ENCODE measurements at places on chromosomes 7 and 10.

- DNase-seq = no peak
Measured at GRCh38 chr10:51090190-51090589, 15.9 kb downstream of the PRKG1 start.

DNA sequence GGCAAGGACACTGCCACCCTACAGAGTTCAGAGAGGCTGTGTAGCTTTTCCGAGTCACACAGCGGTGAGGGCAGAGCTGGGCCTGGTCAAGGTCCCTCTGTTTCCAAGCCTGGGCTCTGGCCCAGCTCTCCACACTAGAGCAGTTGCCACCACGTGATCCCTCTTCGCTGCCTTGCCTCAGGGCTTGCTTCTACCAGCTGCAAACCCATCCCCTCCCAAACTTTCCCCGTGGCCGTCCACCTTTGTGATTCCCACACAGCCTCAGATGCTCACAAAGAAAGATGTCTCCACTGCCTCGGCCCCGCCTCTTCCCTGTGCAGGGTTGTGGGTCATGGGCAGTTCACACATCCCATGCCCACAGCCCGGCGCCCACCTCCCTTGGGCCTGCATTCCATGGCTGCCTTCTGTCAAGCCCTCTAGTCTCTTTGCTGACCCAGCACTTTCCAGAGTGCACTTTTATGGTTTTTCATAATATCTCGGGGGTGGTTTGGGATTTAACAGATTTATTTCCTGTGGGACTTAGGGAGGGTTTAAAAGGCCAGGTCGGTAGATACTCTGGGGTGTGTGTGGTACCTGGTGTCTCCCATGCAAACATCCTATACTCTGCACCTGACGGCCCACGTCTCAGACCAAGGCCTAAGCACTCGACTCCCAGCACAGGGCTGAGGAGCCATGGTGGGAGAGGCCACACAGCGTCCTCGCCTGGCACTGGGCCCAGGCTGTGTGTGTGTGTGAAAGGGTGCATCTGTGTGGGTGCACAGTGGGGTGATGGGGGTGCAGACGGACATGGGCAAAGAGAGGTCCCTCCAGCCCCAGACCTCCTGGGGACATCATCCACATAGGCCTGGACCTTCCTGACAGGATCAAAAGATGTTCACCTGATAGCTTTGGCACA, 59.6 kb downstream of the PKD1L1 start:
- DNase-seq = no peak

DNA sequence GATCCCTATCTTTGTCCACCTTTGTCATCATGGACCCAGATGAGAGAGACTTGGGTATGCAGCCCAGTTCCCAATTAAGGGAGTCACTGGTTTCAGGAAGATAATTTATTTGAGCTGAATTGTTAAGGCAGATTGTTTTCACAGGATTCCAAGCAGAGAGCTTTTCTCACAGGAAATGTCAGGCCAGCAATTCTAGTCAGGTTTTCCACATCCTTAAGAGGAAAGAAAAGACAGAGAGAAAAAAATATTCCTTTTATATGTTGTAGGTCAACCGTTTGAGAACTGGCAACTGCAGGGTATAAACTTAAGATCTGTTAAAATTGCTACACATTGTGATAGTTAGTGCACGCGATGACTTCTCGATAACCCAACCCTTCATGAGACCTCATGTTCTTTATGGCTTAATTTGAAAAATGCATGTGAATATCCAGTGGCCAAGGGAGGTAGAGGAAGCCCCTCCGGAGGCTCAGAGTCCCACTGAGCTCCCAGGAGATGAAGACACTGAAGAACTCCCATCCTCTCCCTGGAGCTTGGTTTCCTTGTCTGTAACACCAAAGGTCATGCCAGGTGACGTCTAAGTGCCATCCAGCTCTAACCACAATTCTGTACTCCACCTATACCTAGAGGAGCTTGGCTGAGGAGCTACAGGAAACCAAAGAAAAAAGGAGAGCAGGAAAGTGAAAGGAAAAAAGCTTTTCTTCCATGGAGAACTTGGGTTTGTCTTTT, 45.6 kb downstream of the MINDY4 start:
- no peak for DNase-seq

DNA sequence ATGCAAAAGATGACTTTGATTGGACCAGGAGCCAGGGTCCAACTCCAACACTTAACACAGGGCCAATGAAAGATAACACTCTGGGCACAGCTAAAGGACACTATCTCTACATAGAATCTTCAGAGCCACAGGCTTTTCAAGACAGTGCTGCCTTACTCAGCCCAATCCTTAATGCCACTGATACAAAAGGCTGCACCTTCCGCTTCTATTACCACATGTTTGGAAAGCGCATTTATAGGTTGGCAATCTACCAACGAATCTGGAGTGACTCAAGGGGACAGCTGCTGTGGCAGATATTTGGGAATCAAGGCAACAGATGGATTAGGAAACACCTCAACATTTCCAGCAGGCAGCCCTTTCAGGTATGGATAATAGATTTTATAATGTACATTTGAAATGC, 160.7 kb downstream of the MALRD1 start:
- DNase-seq = no peak

DNA sequence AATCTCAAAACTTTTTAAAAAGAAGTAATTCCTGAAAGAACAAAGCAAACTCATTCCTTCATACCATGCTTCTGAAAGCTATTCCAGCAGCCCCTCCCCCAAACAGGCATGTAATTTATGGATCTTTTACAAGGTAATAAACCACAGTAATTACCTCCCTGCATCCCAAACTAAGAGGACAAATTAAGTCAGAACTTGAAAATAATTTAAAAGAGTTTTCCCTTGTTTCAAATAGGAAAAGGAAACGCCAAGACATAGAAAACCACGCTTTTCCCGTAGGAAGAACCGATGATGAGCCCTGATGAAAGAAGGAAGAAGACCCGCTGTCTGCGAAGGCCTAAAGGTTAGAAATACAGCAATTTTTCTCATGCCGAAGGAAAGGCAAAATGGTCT, 8.9 kb downstream of the HOXA4 start:
- no peak for DNase-seq

GRCh38 chr10:122478971-122479370, 17.6 kb downstream of the HTRA1 start:
- no peak for DNase-seq

GRCh38 chr7:123580406-123581161, 21.0 kb upstream of the ASB15 start:
- DNase-seq = no peak

GRCh38 chr7:64666663-64667050, 724 bp downstream of the ZNF107 start:
- DNase-seq = no peak

- DNase-seq = no peak
Measured at GRCh38 chr10:7657552-7657951, 9.2 kb downstream of the ITIH5 start.

DNA sequence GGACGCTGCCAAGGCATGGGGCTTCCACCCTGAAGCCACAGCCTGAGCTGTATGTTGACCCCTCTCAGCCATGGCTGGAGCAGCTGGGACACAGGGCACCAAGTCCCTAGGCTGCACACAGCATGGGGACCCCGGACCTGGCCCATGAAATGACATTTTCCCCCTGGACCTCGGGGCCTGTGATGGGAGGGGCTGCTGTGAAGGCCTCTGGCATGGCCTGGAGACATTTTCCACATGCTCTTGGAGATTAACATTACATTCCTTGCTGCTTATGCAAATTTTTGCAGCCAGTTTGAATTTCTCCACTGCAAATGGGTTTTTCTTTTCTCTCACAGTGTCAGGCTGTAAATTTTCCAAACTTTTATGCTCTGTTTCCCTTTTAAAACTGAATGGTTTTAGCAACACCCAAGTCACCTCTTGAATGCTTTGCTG, 463.6 kb downstream of the ZWINT start:
- no peak for DNase-seq

DNA sequence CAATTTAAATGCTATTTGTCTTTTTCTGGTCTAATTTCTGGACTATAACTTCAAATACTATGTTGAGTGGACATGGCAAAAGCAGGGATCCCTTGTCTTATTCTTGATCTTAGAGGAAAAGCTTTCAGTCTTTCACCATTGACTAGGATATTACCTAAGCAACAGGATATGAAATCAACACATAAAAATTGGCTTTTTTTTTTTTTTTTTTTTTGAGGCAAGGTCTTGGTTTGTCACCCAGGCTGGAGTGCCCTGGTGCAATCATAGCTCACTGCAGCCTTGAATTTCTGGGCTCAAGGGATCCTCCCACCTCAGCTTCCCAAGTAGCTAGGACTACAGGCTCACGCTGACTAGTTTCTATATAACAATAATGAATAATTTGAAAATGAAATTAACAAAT, 90.8 kb downstream of the JMJD1C start:
- no peak for DNase-seq

- no peak for DNase-seq
Measured at GRCh38 chr7:99409192-99409572, 413 bp downstream of the BUD31 start.

DNA sequence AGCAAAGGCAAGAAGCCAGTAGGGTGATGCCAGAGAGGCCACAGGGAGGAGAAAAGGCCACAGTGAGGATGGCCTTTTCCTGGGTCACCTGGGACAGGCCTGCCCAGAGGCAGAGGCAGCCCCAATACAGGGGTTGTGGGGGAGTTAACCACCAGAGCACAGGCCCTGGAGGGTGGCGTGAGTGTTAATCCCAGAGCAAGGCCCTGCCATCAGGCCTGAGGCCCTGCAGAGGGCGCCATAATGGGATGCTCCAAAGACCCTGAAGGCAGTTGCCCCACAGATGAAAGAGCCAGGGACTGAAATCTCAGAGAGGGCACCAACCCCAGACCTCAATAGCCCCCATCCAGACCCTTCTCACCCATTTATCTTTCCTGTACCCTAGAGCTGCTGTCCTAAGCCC, 23.9 kb downstream of the SLC13A4 start:
- no peak for DNase-seq

GRCh38 chr10:85926986-85927385, 439.6 kb downstream of the GRID1 start:
- no peak for DNase-seq

GRCh38 chr10:125133696-125134482, 26.5 kb downstream of the CTBP2 start:
- DNase-seq = no peak

DNA sequence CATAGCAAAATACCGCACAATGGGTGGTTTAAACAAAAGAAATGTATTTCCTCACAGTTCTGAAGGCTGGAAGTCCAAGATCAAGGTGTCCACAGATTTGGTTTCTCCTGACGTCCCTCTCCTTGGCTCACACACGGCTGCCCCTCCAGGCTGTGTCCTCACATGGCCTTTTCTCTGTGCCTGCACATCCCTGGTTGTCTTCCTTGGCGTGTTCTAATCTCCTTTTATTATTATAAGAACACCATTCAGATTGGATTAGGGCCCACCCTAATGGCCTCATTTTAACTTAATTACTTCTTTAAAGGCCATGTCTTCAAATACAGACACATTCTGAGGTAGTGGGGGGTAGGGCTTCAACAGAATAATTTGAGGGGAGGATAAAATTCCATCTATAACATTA, 87.9 kb downstream of the FZD1 start:
- no peak for DNase-seq

DNA sequence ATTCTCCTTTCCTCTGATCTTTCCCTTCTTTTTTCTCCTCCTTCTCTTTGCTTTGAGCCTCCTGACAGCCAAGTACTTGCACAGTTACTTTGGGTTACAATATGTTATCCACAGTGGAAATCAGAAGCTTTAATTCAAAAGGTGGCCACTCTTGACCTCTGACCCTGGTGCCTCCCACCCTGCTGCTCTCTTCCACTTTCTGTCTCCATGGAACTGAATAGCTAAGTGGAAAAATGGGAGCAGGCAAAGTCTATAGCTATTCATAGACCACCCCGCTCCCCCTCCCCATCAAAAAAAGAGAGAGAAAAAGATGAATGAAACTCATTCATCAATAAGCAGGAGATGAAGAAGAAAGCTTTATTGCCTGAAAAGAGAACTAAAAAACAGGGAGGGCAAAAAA, 39.4 kb downstream of the PTN start:
- no peak for DNase-seq

- no peak for DNase-seq
Measured at GRCh38 chr10:10295537-10295936, 722.1 kb upstream of the CELF2 start.

DNA sequence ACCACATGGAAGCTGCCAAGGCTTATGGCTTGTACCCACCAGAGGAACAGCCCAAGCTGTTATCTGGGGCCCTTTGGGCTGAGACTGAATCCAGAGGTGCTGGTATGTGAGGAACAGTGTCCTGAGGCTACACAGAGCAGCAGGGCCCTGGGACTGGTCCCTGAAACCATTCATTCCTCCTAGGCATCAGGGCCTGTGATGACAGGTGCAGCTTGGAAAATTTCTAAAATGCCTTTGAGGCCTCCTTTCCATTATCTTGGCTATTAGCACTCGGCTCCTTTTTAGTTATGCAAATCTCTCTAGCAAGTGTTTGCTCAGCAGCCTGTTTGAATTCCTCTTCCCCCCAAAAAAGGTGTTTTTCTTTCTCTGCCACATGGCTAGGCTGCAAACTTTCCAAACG, 1151.7 kb upstream of the LRRN3 start:
- no peak for DNase-seq

DNA sequence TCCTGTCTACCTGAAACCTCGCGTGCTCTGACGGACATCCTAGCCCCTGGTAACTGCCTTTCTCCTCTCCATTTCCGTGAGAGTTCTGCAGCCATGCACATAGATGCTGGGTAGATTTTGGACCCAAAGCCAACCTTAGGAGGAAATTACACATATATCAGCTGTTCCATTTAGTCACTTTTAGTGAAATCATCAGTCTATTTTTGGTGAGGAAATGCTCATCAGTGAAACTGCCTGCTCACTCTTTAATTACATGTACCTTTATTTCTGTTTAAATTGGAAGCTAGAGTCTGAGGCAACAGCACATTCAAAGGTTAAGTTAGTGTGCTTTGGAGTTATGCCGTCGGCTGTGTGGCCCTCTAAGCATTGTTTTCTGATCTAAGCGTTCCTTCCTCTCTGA, 231.3 kb downstream of the WDR37 start:
- no peak for DNase-seq

GRCh38 chr10:13961097-13961496, 369.6 kb downstream of the FRMD4A start:
- no peak for DNase-seq

GRCh38 chr10:44264244-44264643, 120.7 kb downstream of the CXCL12 start:
- DNase-seq = no peak

DNA sequence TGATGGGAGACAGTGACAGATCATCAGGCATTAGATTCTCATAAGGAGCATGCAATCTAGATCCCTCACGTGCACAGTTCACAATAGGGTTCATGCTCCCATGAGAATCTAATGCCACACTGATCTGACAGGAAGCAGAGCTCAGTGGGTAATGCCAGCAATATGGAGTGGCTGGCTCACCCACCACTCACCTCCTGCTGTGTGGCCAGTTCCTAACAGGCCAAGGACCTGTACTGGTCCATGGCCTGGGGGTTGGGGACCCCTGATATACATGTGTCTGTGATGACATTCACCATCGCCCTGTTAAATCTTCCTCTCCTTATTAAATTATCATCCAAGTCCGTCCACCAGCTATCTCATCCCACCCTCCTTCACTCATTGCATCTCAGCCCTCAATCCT, 118.4 kb downstream of the TEX36 start:
- DNase-seq = no peak

GRCh38 chr10:129755158-129755591, 208.9 kb downstream of the EBF3 start:
- DNase-seq = no peak

- DNase-seq = no peak
Measured at GRCh38 chr7:88431882-88432281, 125.2 kb upstream of the STEAP4 start.

- no peak for DNase-seq
Measured at GRCh38 chr7:11706666-11707605, 125.1 kb downstream of the THSD7A start.

- no peak for DNase-seq
Measured at GRCh38 chr10:29379208-29379607, 90.3 kb downstream of the LYZL1 start.

Measured in effector CD4-positive, alpha-beta T cell (primary cell).